ENCODE measurements at places on chromosomes 2 and 18.
A peak's percentile ranks its signal among the peaks of the same experiment; 100 is the strongest.

DNA sequence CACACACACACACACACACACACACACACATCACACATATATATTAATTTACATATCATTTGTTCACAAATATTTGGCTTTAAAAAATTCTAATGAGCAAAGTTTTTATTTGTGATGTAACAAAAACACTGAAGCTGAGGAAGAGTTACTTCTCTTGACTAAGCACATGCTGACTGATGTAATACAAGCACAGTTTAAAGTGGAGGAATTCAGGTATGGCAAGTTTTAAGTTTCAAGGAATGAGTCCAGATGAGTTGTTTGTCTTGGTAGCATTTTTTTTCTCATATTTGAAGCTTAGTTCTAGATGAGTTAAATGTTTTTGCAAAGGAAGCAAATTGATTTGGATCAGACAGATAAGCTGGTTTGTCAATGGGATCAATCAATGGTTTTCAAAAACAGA is 20.2 kb upstream of the CALCRL start:
- no peak for DNase-seq

GRCh38 chr2:163640542-163641193 is 95.1 kb downstream of the FIGN start:
- DNase-seq, result no peak

DNA sequence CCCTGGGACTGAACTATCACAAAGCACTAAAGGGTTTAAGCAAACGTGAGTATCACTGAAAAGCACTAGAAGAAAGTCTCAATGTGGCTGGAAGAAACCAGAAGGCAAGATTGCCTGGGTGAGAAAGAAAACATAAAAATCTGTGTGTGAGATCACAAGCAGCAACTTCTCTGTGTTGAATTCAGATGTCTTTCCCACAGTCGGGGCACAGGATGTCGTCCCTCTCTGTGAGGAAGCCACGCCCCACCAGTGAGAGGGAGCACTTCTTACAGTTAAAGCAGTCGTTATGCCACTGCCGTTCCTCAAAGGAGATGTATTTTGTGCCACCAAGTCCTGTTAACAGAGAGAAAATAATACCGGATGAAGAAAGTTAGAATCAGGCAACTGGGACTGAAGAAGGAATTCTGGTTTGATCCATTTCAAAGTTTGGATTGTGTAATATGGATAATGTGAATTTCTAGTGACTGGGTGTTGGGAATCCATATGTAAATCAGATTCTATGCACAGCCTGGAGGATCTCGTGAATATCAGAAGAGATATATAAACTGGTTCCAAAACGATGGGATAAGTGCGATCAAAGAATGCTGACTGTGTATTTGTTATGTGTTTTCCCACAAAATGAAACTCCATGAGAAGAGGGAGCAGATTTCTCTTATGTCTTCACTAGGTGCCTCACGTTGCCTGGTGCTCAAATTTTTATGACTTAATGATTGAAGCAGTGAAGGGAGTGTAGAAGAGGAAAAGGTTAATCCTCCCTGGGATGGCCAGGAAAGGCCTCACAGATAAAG is 24.0 kb downstream of the C2orf49 start:
- DNase-seq, result no peak

DNA sequence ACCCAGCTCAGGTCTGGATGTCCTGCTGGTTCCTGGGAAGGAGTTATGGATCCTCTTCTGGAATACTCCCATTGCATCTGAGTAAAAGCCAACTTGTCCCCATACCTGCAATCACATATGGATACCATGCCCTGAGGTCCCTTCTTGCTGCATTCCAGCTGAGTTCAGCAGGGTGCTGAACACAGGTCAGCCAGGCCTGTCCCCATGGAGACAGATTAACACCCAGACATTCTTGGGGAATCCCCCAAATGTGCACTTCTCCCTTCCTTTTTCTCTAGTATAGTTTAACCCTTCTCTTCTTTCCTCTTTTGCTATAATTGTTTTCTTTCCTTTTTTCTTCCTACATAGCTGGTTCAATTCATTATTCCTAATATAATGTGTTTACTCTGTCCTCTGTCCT is 799.6 kb upstream of the HS6ST1 start:
- DNase-seq, result no peak

DNA sequence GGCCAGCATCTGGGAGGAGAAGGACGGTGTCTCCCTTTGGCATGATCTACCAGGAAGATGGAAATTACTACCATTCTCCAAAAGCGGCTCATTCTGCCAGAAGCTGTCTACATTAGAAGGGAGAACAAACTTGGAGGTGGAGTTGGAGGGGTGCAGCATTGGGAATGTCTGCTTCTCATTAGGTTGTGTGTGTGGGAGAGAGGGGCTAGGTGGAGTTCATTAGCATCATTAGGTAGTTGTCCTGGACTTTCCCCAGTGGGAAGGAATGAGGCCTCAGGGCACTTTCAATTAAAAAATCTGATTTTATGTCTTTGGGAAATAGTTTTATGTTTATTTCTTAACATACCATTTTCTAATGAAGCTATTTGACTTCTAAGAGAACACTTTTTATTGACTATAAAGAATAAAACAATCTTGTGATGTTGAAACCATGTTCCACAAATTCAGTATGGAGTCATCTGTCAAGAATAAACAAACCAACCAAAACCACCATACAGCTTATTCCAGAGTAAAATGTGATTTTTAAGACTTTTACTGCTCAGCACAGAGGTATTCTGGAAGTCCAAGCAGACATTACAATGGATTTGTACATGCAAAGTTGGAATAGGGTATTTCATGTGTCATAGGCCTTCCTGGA is 60.6 kb downstream of the VAPA start:
- no peak for DNase-seq

GRCh38 chr18:3798032-3798431 is 348.1 kb downstream of the TGIF1 start:
- no peak for DNase-seq

- DNase-seq, result no peak
These were observed 264.0 kb upstream of the SMIM21 start for GRCh38 chr18:75691483-75691882.

GRCh38 chr18:4125627-4126230 is 329.4 kb downstream of the DLGAP1 start:
- DNase-seq, result no peak

GRCh38 chr2:101718993-101719571 is 21.6 kb downstream of the MAP4K4 start:
- DNase-seq, result no peak

- DNase-seq, result no peak
These were observed 151.8 kb downstream of the ZFP36L2 start for GRCh38 chr2:43074592-43075053.

- no peak for DNase-seq
These were observed 1304.3 kb upstream of the DDX18 start for GRCh38 chr2:116510117-116510671.

DNA sequence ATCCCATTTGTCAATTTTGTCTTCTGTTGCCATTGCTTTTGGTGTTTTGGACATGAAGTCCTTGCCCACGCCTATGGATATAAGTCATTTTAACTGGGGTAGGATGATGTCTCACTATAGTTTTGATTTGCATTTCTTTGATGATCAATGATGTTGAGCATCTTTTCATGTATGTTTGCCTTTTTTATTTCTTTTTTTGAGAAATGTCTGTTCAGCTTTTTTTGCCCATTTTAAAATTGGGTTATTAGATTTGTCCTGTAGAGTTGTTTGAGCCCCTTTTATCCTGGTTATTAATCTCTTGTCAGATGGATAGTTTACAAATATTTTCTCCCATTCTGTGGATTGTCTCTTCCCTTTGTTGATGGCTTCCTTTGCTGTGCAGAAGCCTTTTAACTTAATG is 75.3 kb downstream of the COMMD1 start:
- no peak for DNase-seq

GRCh38 chr2:146776596-146776995 is 1068.2 kb upstream of the ACVR2A start:
- DNase-seq, result no peak

- no peak for DNase-seq
These were observed 66.9 kb upstream of the TRIB2 start for GRCh38 chr2:12649602-12650400.

- DNase-seq, result no peak
These were observed 105.1 kb downstream of the USP40 start for GRCh38 chr2:233461481-233461891.

DNA sequence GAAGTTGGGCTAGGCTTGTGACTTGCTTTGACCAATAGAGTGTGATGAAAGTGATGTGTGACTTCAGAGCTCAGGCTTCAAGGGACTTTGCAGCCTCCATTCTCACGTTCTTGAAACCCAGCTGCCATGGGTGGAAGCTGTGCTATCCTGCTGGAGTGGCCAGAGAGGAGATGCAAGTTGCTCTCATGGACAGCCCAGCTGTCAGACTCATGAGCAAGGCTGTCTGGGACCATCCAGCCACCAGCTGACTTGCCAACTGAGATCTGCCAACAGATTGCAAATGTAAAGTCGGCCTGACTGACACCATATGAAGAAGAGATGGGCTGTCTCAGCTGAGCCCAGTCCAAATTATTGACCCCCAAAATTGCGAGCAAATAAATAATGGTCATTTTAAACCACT is 226.4 kb upstream of the CXCR4 start:
- no peak for DNase-seq

GRCh38 chr2:56624181-56624580 is 440.4 kb downstream of the CCDC85A start:
- no peak for DNase-seq

- DNase-seq, result no peak
These were observed 1.5 kb downstream of the CNRIP1 start for GRCh38 chr2:68317971-68318913.

DNA sequence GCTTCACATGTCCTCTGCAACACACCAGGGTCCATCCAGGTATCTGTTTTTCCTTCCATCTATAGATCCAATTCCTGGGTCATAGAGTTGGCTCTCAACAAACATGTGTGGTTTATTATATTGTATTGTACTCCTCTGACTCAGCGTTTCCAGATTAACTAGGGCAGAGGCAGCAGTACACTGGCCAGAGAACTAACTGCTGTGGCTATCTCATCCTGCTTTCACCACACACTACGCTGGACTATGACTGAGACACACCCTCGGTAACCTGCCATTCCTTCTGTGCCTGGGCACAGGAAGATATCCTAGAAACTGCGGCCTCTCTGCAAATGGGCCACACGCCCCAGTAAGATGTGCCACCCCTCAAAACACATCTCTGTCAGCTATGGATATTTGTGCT is 159.8 kb upstream of the STK17B start:
- DNase-seq, result no peak

GRCh38 chr2:231170055-231170454 is 28.4 kb upstream of the ARMC9 start:
- DNase-seq, result no peak

- peak; percentile 81 for DNase-seq
These were observed 39.1 kb downstream of the FN1 start for GRCh38 chr2:215396595-215397313.

DNA sequence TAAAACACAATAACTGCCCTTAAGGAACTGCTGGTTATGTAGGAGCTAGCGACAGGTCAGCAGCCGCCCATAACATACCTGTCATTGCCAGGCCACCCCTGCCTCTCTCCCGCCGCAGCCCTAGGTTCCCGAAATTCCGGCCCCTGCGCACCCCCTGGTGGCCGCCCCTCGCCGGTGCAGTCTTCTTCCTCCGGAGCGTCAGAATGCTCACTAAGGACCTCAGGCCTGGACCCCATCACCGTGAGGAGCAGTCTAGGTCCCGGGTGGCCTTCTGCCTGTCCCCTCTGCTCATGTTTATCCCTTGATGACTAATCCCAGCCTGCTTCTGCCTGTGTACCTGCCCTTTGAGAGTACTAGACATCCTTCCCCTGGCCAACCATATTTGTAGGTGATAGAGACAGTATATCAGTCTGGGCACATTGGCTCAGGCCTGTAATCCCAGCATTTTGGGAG is 115.7 kb upstream of the SLC1A4 start:
- no peak for DNase-seq

GRCh38 chr2:218446547-218446946 is 27.6 kb downstream of the VIL1 start:
- no peak for DNase-seq

- no peak for DNase-seq
These were observed 1.7 kb downstream of the TMBIM1 start for GRCh38 chr2:218290316-218291261.

- DNase-seq, result no peak
These were observed 18.0 kb downstream of the FBXO41 start for GRCh38 chr2:73266061-73266901.

- no peak for DNase-seq
These were observed 86.1 kb upstream of the ZCCHC2 start for GRCh38 chr18:62436636-62437234.

- no peak for DNase-seq
These were observed 26.5 kb upstream of the EML4 start for GRCh38 chr2:42142547-42143184.

DNA sequence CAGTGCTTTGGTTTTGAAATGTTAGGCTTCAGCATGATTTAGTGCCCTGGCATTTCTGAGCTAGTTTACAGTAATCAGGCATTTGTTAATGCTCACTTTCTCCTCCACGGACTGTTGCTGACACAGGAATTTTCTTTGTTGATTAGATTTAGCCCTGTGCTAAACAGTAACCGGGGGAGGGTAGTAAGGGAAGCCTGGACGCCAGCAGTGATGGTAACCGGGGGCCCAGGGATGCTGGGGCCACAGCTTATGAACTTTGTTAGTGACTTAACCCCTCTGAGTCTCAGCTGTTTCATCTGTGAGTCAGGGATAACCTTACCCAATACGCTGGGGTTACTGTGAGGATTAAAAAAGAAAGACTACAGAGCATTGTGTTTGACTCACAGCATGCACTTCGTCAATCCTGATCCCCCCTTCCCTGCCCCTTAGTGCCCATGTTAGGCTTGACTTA is 33.5 kb downstream of the KLHL29 start:
- no peak for DNase-seq

GRCh38 chr2:7915302-7916091 is 766.4 kb upstream of the ID2 start:
- DNase-seq, result peak; percentile 20

DNA sequence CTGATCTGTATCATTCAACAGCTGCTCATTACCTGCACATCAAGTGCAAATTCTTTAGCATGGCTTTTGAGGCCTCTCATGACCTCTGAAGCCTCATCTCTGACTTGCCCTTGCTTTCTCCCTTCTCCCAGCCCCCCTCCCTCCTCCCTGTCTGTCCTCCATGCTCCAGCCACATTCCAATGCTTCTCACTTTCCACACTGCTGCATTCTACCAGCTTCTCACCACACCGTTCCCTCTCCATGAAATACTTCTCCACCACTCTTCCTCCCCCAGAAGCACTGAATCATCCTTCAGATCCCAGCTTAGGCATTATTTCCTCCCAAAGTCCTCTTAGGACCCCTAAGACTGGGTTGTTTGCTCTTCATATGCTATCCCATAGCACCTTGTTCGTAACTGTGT is 26.9 kb downstream of the GCG start:
- DNase-seq, result no peak

DNA sequence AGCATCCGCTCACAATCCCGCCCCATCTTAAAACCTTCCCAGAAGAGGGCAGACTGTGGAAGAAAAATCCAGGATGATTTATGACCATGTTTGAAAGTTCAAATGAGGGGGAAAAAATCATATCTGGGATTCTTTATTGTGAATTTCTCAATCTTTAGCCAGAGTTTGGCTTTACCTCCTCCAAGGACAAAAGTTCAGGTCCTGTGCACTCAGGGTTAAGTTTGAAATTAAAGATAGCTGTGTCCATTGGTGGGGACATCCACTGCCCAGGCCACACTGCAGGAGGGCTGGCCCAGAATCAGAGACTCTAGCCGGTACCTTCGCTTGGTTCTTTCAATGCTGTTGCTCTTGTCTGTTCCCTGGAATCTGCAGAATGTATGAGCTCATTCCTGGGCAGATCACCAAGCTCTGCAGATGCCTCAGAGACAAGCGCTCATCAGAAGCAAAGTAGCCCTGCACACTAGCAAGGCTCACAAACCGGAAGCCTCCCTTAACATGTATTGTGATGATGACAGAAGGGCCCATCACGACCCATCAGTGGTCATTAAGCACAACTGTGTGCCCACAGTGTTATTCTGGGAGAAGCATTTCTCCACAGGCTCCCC is 375.3 kb upstream of the KLHL29 start:
- peak; percentile 49 for DNase-seq
